Left renal pelvis (tissue), 4 donors: ENCODE measurements at places on chromosomes 2 and 18.
A peak's percentile ranks its signal among the peaks of the same experiment; 100 is the strongest.

DNA sequence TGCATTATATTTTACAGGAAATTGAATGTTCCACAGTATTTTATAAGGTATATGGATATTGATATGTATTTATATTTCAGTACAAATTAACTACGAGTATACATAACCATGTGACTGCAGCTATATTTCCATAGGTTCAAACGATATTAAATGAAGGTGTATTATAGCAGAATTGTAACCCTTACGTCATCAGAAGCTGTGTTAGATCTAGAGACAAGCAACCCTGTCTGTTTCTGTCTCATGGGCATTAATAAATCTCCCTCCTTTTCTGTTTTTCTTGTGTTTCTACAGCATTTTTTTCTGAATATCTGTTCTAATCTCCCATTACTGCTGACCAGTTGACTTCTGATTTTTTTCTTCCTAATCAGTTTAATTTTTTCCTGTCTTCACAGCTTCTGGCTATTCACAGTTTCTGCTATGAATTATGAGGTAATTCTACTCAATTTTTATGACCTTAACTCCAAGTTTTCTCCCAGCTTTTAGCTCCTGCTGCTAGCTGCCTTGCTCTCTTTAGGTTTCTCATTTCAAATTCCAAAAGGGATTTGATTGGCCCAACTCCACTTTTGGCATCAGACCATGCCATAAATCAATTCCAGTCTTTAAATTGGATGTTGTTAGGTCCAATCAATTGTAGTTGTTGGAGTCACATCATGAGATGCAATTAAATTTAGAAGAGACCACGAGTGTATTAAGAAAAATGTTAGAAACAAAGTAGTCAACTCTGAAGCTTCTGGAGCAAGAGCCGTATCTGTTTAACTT lies 277.5 kb upstream of the ZSWIM2 start:
- no peak for DNase-seq

DNA sequence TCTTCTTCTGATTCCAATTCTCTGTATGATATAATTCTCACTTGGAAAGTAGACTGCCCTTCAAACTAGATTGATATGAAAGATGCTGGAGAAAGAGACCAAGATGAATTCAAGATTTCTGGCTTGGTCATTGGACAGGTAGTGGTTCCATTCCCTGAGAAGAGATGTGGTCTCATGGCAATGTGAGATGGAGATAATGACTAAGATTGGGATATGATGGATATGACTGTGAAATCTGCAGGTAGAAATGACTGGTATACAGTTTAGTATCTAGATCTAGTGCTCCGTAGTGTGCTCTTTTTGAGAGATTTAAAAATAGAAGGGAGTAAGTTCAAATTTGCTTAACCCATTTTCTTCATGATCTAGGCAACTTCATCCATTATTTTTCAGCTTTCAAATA lies 425.4 kb upstream of the TRIB2 start:
- DNase-seq: no peak

DNA sequence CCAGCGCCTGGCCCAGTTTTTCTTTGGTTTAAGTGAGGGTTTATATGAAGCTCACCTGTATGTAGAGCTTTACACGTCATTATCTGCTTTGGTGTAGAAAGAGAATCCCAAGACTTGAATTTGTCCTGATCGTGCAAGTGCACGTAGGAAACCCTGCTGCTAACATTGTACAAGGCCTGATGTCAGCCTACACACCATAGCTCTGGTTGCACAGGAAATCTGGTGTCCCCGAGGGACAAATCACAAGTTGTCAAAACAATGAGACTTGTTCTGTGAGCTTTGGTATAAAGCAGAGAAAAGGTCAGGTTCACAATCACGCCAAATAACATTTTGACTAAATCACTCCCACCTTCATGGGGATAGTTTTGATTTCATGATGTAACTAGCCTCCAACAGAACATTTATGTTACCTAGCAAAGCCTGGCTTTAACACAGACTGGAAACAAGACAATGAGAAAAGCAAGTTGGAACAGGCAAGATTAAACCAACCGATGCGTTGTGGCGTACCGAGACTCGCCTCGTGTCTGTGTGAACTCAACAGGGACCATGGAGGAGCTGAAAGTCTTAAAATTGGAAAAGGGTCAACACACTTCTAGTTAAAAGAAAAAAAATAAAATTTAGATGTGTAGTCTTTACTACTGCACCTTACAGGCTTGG lies 41.4 kb downstream of the ZAP70 start:
- DNase-seq: no peak

- no peak for DNase-seq
These were observed 37.0 kb upstream of the GALNT5 start for GRCh38 chr2:157220502-157220901.

GRCh38 chr2:75054296-75054695 lies 95.9 kb downstream of the POLE4 start:
- no peak for DNase-seq

DNA sequence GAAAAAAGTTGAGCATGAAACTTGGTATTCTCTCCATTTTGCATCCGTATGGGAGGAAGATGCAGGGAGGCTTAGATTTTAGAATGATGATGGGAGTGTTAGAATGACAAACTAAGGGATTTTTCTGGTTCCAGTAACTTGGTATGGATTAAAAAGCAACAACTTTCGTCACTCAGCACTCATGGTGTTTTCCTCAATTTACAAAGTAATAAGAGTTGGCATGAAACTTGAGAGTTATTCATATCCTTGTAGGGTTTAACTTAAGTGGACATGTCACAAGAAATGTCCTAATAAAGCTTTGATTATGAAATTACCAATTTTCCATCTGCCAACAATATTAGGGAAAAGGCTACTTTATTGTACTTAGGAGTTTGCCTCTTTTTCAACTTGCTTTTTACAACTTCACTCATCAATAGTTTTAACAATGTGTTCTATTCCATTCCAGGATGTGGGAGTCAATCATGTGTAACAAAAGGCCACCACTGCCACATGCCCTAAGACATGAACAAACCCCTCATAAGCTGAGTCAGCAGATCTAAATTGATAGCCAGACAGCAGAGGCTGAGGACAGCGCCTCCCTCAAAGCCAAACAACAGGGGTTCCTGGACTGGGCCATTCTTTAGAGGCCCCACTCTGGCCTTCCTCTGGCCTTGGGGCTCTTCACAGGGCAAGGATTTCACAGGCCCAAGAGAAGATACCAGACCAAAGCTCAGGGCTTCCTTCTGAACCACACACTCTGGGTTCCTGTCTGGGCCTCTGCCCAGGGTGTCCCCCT lies 265.8 kb downstream of the TNS1 start:
- no peak for DNase-seq

GRCh38 chr2:191666732-191667131 lies 11.2 kb upstream of the NABP1 start:
- DNase-seq: no peak

- DNase-seq: no peak
These were observed 46.5 kb downstream of the FARSB start for GRCh38 chr2:222609381-222609780.

GRCh38 chr18:34887881-34888580 lies 153.2 kb upstream of the MAPRE2 start:
- DNase-seq: no peak

GRCh38 chr18:61169386-61169785 lies 163.8 kb upstream of the CDH20 start:
- DNase-seq: no peak

DNA sequence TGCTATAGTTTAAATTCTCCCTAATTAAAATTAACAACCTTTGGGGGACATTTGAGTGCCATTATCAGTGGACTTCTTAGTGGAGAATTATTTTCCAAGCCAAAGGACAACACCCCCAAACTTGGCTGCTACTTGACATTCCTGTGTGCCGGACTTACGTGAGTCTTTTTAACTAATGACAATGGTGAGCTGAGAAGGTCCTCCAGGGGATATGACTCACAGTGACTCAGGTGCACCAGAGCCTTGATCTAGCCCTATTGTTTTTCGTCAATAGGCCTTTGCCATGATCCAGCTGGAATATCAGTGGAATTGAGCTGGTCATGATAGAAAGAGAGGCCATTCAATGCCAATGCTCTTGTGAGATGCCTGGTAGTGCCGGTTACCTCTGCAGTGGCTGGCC lies 118.1 kb upstream of the CXCR4 start:
- no peak for DNase-seq

DNA sequence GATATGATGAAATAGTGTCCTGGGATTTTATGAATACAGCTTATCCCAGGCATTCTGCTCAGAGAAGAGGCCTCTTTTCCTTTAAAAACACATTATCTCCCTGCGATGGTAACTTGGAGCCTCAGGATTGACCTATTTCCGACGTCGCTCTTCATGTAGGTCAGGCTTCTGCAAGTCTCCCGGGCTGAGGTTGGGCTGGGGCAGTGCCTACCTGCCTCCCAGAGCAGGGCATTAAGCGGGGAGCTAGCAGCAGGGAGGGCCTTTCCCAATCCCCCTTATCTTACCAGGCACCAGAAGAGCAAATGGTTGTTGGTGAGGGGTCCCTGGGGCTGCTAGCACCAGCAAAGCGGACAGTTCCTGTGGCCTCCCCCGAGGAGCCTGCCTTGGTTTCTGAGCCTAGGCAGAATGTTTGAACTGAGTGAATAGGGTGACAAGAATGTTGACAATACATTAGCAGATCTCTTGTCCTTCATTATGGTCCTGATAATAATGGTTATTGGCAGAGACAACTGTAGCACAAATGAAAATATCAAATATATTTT lies 60.2 kb downstream of the TRPM8 start:
- DNase-seq: no peak

DNA sequence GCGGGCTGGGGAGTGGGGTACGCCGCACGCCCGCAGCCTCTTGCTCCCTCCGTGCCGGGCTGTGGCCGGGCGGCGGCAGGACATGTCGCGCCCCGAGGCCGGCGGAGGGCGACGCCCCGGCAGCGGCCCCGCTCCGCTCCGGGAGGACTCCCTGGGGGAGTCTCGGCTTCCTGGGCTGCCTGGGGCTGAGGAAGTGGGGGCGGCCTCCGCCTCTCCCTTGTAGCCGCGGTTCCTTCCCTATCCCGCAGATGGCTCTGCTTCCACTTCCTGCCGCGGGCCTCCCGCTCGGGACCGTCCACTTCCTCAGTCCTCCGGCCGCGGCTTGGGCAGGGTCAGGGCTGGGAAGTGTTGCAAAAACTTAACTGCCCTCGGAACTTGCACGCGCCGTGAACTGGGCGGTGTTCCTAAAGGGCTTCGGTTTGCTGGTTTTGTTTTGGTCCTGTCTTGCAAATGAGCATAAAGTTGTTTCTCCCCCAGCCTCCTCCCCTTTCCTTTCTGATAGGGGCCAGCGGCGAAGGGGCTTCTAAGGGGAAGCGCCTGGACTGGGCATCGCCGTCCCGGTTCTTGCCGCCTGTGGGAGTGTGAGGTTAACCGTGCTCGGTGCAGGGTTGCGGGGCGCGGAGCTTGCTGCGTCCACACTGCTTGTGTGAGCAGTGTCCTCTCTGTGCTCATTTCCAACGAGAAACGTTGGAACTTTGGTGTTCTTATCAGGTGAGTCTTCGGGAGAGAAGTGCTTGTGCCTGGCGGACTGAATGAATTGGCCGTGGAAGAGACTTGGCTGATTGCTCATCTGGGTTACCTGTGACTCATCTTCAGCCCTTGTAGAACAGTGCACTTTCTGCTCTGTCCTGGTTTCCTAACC lies 600 bp downstream of the RALB start:
- DNase-seq: peak; percentile 58

GRCh38 chr2:120231974-120232635 lies 8.9 kb upstream of the TMEM185B start:
- no peak for DNase-seq

DNA sequence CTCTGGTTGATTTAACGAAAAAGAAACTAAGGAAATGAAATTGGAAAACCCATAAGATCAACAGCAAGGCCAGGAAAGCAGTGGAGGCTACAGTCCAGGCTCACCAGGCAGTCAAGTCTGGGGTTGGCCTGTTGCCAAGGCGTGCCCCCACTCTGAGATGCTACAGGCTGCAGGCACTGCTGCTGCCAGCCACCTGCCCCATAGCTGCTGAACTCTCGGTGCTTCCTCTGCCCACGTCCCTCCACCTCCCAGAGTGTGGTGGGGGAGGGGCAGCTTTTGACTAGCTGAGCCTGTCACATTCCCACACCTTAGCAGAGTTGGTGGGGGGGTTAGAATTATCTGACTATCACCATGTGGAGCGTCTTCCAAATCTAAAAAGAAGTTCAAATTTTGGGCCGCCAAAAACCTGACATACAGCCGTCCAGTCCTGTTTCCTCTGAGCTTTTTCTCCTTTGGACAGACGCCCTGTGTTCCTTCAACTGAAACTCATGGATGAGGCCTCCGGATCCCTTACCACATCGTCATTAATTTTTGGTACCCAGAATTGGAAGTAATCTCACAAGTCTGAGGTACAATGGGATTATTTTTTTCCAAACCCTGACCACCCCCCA lies 3.9 kb upstream of the SH3RF3 start:
- no peak for DNase-seq

- no peak for DNase-seq
These were observed 22.8 kb downstream of the CCNYL1 start for GRCh38 chr2:207734264-207734635.

- DNase-seq: no peak
These were observed 62.9 kb downstream of the SETBP1 start for GRCh38 chr18:44743631-44744030.

- no peak for DNase-seq
These were observed 21.4 kb upstream of the SPIRE1 start for GRCh38 chr18:12679183-12679786.

GRCh38 chr18:25516121-25516520 lies 164.2 kb upstream of the ZNF521 start:
- no peak for DNase-seq

GRCh38 chr2:134401789-134402188 lies 147.9 kb downstream of the MGAT5 start:
- DNase-seq: no peak
